CD4-positive, alpha-beta T cell treated with Interferon gamma for 1 hour (primary cell): ENCODE measurements at places on chromosomes 7 and 10.

DNA sequence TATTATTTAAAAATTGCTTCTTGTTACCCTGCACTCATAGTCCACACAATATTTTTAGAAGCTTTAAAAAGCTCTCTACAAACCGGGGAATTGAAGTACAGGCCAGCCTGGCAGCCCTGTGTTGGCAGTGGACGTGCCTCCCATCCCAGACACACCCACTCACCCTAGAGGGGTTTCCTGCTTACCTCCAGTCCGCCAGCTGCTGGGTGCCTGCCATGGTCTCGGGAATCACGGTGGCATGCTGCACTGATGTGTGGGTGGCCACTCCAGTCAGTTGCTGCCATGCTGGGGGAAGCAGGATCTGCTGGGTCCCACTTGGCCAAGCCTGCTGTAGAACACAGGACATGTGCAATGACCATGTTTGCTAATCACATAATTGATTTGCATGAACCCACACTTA lies 80.4 kb downstream of the CLEC2L start:
- DNase-seq, result no peak

DNA sequence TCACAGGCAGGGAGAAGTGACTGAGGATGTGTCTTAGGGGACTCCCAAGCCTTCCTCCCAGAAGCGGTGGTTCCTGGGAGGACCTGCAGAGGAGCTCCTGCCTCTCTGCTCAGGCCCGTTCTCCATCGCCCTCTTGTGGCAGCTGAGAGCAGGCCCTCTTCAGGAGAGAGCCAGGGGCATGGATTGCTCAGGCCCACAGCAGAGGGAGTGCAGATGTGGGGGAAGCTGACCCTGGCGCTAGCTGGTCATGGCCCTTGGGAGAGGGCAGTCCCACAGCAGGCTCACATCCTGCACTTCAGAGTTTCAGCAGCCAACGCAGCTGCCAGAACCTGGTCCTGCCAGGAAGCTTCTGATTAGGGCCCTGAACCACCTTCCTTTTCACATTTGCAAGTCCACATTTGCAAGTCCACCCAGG lies 94.8 kb upstream of the TARP start:
- DNase-seq, result peak; percentile 83

DNA sequence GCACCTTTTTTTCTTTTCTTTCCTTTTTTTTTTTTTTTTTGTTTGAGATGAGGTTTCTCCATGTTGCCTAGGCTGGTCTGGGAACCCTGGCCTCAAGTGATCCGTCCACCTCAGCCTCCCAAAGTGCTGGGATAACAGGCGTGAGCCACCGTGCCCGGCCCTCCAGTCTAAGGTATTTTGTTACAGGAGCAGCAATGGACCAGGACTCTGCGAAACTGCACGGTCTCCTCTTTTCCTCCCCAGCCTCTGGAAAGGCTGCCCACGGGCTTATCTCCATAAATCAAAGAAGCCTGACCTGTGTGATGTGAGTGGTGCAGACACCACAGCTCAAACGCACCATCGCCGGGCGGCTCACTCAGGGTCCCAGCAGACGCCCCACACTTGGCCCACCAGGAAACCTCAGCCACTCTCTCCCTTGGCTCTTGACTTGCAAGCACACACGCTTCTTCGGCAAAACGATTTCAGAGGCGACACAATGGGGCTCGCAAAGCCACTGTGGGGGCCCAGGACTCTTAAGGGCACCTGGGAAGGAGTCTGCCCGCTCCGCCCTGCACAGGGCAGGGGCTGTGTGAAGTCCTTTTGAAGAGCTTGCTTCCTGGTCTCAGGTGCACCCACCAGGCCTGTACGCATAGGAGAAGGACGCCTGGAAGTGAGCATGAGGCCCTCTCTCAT lies 20.6 kb downstream of the WDR86 start:
- no peak for DNase-seq

- no peak for DNase-seq
Measured at GRCh38 chr10:21138769-21139340, 241.7 kb upstream of the NEBL start.

DNA sequence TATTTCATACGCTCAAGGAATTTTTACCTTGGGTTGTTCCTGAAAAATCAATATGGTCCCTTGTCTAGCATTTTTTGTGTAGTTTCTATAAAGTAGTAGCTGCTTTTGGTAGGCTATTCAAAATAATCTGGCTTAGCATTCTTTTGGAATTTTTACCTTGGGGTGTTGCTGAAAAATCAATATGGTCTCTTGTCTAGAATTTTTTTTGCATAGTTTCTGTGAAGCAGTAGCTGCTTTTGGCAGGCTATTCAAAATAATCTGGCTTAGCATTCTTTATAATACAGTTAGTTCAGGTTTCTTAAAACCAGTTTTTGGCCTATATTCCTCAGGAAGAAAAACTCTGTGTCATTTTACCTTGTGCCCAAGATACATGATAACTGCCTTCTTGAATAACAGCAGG lies 301.9 kb downstream of the SUGCT start:
- DNase-seq, result no peak

DNA sequence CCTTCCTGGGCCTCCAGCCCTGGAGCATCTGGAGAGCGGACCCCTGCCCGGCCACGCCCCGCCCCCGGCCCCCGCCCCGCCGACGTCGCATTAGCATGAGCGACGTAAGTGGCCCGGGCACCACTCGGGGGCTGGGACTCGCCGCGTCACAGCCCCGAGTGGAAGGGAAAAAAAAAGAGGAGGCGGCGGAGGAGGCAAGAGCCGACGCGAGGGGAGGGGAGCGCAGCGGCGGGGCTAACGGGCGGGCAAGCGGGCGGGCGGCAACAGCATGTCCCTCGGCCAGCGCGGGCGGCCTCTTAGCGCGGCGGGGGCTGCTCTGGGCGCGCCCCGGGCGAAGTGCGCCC lies at the start of gene SLC18A3:
Gene SLC18A3, plus strand, starts transcription at position 197 of the 344 bp plus-strand sequence. CDS start 431 bp downstream, outside the sequence.
- no peak for DNase-seq

- no peak for DNase-seq
Measured at GRCh38 chr7:122402235-122402634, 97.7 kb upstream of the FEZF1 start.

DNA sequence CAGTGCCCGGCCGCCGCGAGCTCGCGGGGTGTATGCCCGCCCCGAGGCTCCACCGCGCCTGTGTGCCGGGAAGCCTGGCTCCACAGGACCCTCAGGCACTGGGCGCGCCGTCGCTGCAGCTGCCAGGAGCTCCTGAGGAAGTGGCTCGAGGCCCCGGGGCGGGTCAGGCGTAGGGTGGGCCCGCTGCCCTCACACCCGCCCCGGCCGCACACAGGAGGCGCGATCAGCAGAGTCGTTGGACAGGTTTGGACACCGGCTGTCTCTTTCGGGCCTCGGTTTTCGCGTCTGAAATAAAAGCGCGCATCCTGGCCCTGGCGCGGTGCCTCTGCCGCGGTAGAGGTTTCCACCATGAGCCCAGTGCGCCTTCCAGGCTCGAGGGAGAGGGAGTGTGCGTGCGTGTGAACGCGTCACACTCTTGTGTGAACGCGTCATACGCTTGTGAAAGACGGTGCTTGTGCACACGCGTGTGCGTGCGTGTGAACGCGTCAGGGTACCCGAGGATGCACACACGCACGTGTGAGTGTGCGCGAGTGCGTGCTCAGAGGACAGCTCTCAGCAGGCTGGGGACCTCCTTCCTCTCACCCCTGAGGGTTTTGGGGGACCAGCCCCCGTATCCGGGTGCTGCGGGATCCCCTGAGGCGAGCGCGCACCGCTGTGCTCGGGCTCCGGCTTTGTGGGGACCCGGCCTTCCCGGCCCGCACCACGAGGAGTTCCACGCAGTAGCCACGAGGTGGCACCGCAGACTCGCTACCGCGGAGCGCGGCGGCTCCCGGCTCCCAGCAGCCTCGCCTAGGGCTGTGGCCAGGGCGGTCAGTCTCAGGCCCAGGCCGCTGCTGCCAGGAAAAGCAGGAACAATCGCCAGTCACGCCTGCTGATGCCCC lies 83.8 kb downstream of the BMS1 start:
- peak; percentile 47 for DNase-seq

GRCh38 chr10:132641401-132641800 lies 103.8 kb downstream of the INPP5A start:
- DNase-seq, result no peak

GRCh38 chr7:6256677-6257535 lies 15.5 kb downstream of the CYTH3 start:
- DNase-seq, result no peak

DNA sequence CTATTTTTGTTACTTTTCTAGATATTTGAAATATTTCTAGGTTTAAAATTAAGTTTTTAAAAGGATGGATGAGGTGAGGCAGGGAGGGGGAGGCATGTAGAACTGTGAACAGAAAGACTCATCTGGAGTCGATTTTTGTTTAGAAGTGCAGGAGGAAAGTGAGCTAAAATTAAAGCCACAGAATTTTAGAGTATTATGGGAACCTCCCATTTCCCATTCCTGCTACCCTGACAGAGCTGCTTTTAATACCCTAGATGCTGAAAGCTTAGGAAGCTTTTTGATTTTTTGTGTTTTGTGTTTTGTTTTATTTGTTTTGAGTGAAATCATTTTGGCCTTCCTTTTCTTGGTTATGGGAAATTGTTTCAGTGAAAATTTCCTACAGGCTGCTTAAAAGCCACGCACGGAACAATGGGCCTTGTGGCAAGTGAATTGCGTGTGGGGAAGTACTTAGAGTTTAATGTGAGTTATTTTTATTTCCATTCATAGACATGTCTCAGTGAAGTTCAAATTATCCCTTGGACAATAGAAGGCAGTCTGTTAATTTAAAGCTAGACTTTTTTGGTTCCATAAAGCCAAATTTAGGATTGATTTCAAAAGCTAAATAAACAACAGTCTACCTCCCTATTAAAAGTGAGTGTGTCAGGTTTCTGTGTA lies 102.0 kb upstream of the HDAC9 start:
- DNase-seq, result no peak

GRCh38 chr10:103566536-103566935 lies 73.0 kb downstream of the NEURL1 start:
- no peak for DNase-seq

DNA sequence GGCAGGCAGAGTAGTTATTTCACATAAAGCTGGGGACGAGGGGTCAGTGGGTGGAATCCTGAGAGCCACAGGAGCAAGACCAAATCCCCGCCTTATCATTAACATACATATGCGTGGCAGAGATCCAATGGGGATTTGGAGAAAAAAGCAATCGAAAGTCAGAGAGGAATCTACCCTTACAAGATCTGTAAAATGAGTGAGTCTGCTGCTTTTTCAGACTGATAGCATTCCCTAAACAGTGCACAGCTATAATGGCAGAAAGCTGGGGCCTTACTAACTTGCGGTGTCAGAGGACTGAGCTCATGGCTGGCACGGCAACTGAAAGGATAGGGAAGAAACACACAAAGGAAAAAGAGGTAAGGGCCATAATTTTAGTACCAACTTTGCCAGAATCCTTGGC lies 25.0 kb downstream of the GPR22 start:
- DNase-seq, result no peak

- no peak for DNase-seq
Measured at GRCh38 chr10:36271627-36272340, 629.7 kb upstream of the FZD8 start.

DNA sequence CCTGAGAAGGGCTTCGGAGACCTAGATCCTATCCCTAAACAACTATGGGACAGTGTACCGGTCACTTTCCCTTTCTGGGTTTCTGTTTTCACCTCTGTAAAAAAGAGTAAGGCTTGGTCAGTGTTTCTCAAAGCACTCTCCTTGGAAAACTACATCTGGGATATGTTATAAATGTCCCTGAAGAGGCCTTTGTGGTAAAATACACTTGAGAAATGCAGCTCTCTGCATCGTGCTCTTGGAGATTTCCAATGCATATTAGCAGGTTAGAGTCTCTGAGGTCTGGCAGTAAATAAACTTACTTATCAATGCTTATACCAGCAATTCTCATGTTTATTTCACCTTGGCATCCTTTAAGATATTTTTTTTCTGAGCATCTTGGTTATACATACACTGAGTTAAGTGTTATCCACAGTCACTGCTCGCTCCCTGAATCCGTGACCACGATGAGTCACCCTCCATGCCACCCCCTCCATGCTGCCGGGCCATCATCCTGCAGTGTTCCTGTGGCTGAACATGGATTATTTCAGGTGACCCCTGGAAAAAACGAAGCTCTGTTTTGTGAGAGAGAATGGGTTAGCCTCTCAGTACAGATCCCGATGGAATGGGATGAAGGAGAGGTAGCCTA lies 3.3 kb upstream of the TBXAS1 start:
- DNase-seq, result no peak
